ENCODE measurements at places on chromosomes 4 and X.
A peak's percentile ranks its signal among the peaks of the same experiment; 100 is the strongest.

DNA sequence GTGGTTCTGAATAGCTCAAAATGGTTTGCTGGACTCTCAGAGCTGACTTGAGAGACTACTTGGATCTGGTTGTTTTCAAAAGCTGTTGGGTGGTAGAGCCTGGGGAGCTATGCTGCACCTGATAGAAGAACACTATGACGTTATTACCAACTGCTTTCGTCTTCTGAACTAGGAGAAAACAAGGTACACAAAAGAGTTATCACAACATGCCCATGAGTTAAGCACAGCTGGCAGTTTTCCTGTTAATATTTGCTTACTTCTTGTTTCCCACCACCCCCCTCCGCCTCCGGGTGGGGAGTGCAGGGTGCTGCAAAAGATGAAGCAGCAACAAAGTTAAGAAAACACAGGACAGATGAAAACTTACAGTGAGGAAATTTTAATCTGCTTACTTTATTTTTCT is 69.1 kb downstream of the RASL11B start:
- no peaks in the 10 kb centered on the region for H3K4me1 ChIP-seq
- no peaks in the 10 kb centered on the region for H3K27me3 ChIP-seq
- ATAC-seq: no peak
- no peak overlapping the region for H3K4me3 ChIP-seq

GRCh38 chr4:2295500-2295899 is 33.6 kb upstream of the MXD4 start:
- peaks cover 27% of the 10 kb centered on the region for H3K4me1 ChIP-seq
- no peaks in the 10 kb centered on the region for H3K27me3 ChIP-seq
- ATAC-seq: no peak
- H3K36me3 ChIP-seq: no peaks in the 10 kb centered on the region
- no peak overlapping the region for H3K4me3 ChIP-seq

DNA sequence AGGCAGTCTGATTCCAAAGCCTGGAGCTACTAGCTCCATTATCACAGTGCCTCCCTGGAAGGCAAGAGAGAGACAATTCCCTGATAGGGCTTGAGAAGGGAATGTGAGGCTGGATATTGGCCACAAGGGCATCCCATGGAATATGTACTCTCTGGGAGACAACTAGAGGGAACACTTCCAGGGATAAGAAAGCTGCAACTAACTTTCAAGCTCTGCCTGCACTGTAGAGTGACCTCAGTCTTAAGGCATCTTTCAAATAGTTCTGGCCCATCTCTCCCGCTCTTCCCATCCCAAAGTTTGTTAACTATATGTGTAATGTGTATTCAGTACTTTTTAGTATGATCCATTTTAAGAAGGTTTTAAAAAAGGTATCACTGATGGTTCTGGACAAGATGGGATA is 13.1 kb upstream of the RNF212 start:
- H3K27ac ChIP-seq: no peak overlapping the region
- peaks cover 9% of the 10 kb centered on the region for H3K27me3 ChIP-seq
- no peaks in the 10 kb centered on the region for H3K36me3 ChIP-seq
- peaks cover 6% of the 10 kb centered on the region for H3K4me1 ChIP-seq
- H3K4me3 ChIP-seq: no peak overlapping the region

DNA sequence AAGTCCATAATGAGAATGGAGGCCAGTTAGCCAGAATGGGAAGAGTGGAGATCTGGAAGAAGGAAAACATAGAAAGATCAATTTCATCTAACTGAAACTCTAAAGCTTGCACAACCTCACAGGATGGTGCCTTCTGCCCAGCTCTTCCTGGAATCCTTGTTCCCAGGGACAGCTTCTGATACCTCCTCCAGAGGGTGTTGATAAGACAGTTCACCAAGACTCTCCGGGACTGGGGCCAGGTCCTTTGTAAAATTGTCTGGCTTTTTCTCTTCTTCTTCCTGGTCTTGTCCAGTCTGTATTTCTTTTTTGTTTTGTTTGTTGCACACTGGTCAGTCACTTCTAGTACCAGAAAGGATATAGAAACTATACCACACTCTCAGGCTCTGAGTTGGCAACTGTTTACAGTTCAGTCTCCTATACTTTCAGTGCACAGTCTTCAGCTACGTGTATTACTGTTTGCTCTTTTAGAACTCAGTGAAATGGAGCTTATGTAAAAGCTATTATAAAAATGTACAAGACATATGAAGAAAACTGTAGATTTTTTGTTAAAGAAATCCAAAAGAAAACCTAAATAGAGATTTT is 142.8 kb upstream of the RPL34 start:
- H3K4me1 ChIP-seq: no peaks in the 10 kb centered on the region
- no peak overlapping the region for H3K4me3 ChIP-seq
- no peak for ATAC-seq
- no peaks in the 10 kb centered on the region for H3K27me3 ChIP-seq

GRCh38 chr4:123256901-123257300 is 139.7 kb upstream of the SPRY1 start:
- no peaks in the 10 kb centered on the region for H3K27me3 ChIP-seq
- no peak overlapping the region for H3K27ac ChIP-seq
- no peak for ATAC-seq
- peaks cover 6% of the 10 kb centered on the region for H3K4me1 ChIP-seq
- no peak overlapping the region for H3K4me3 ChIP-seq

GRCh38 chrX:17670874-17671273 is 66.4 kb upstream of the SCML1 start:
- no peak for ATAC-seq
- H3K36me3 ChIP-seq: no peaks in the 10 kb centered on the region
- peaks cover 8% of the 10 kb centered on the region for H3K27me3 ChIP-seq
- H3K4me1 ChIP-seq: no peaks in the 10 kb centered on the region
- no peak overlapping the region for H3K27ac ChIP-seq
- H3K4me3 ChIP-seq: no peak overlapping the region

- ATAC-seq: peak; percentile 72
- H3K4me3 ChIP-seq: no peak overlapping the region
- H3K4me1 ChIP-seq: peaks cover 62% of the 10 kb centered on the region
- H3K27ac ChIP-seq: peak overlapping the region; percentile 31
Measured at GRCh38 chr4:10722957-10723356, 38.4 kb upstream of the CLNK start.

- peaks cover 5% of the 10 kb centered on the region for H3K36me3 ChIP-seq
- no peak for ATAC-seq
- H3K4me1 ChIP-seq: peaks cover 7% of the 10 kb centered on the region
- H3K4me3 ChIP-seq: no peak overlapping the region
- H3K27me3 ChIP-seq: peaks cover 19% of the 10 kb centered on the region
Measured at GRCh38 chr4:10532155-10532554, 74.9 kb upstream of the ZNF518B start.

DNA sequence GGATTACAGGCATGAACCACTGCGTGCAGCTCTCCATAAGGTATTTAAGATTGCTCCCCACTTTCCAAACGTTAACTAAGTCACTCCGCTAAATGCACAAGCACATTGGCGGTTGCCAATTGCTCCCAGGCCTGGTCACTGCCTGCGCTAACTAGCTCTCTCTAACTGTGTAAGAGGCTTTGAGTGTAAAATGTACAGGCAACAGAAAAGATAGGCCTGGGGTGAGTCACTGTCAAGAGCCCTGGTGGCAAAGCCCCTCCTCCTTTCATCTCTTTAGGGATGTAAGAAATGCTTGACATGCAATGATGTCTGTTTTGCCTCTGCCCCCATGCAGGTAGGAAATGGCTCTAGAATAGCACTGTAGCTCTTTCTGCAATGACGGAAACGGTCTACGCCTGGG is 329.7 kb upstream of the GATB start:
- H3K27ac ChIP-seq: no peak overlapping the region
- H3K4me3 ChIP-seq: no peak overlapping the region
- H3K36me3 ChIP-seq: no peaks in the 10 kb centered on the region

- no peak for ATAC-seq
- H3K4me1 ChIP-seq: no peaks in the 10 kb centered on the region
- H3K4me3 ChIP-seq: no peak overlapping the region
- no peaks in the 10 kb centered on the region for H3K36me3 ChIP-seq
- H3K27me3 ChIP-seq: no peaks in the 10 kb centered on the region
Measured at GRCh38 chr4:123976819-123977218, 580.2 kb downstream of the SPRY1 start.

DNA sequence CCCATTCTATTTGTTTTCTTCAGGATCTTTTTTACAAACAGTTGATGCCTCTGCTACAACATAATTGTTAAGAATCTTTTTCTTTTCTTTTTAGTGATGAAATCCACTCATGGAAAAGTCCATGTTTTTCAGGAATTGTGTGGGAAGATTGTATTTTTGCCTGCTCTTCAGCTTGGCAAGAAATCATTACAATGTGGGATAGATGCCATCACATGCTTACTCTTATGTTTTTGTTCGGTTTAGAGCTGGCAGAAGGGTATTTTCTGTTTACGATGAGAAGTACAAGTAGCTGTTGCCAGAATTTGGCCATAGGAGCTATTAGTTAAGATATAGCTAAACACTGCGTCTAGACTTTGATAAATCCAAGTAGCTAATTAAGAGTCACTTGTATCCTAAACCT is 2585.3 kb downstream of the ARAP2 start:
- H3K27me3 ChIP-seq: no peaks in the 10 kb centered on the region
- no peak overlapping the region for H3K4me3 ChIP-seq
- H3K36me3 ChIP-seq: no peaks in the 10 kb centered on the region
- ATAC-seq: no peak

GRCh38 chr4:76950052-76950955 is 752 bp downstream of the SEPTIN11 start:
- peaks cover 28% of the 10 kb centered on the region for H3K4me1 ChIP-seq
- peak overlapping the region; percentile 86 for H3K4me3 ChIP-seq
- no peaks in the 10 kb centered on the region for H3K27me3 ChIP-seq
- peaks cover 10% of the 10 kb centered on the region for H3K36me3 ChIP-seq
- H3K27ac ChIP-seq: peak overlapping the region; percentile 81

DNA sequence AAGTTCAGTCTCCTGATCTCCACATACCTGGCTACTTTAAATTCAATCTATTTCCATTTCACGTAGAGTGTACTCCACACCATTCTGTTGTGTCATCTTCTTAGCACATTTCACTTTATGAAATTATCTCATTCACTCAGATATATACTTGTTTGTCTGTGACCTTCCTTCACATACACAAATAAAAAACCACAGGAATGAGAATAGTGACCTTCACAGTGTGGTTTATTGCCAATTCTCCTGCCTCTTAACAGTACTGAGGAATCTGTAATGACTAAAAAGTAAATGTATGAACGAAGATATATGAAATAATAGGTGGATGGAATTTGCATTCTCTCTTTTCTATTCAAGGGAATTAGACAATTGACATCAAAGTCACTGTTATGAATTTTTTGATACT is 183.9 kb upstream of the PCDH7 start:
- H3K36me3 ChIP-seq: no peaks in the 10 kb centered on the region
- no peaks in the 10 kb centered on the region for H3K27me3 ChIP-seq
- no peak overlapping the region for H3K4me3 ChIP-seq
- H3K27ac ChIP-seq: no peak overlapping the region
- no peak for ATAC-seq

- no peak overlapping the region for H3K27ac ChIP-seq
- peaks cover 10% of the 10 kb centered on the region for H3K4me1 ChIP-seq
- no peaks in the 10 kb centered on the region for H3K36me3 ChIP-seq
- no peak for ATAC-seq
Measured at GRCh38 chr4:165874791-165875371, 1.8 kb downstream of the TLL1 start.

GRCh38 chr4:54231419-54231767 is 2.3 kb downstream of the PDGFRA start:
- ATAC-seq: no peak
- H3K4me3 ChIP-seq: peak overlapping the region; percentile 29
- H3K36me3 ChIP-seq: no peaks in the 10 kb centered on the region
- H3K27ac ChIP-seq: no peak overlapping the region

DNA sequence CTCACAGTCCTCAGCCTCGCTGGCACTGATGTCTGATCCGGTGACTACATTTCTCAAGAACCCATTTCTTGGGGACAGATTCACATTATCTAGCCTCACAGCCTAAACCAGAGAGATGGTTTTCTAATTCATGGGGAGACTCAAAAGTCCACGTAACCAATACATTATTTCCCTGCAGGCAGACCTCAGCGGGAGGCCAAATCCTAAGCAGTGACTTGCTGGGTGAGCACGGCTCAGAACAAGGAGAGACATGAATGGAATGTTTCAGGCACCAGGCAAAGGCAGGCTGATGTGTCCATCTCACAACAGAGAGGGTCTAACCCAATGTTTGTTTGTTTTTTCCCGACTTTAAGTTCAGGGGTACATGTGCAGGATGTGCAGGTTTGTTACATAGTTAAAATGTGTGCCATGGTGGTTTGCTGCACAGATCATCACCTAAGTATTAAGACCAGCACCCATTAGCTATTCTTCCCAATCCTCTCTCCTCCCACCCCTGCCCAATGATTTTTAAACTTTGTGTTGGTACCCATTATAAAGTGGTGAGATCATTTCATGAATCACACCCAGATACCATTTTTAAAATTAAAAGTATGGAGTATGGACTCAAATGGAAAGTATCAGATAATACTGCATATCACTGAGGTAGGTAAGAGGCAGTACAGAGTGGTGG is 53.3 kb downstream of the SCD5 start:
- H3K27me3 ChIP-seq: peaks cover 48% of the 10 kb centered on the region
- H3K4me1 ChIP-seq: no peaks in the 10 kb centered on the region
- no peaks in the 10 kb centered on the region for H3K36me3 ChIP-seq
- no peak overlapping the region for H3K4me3 ChIP-seq
- peak; percentile 26 for ATAC-seq

DNA sequence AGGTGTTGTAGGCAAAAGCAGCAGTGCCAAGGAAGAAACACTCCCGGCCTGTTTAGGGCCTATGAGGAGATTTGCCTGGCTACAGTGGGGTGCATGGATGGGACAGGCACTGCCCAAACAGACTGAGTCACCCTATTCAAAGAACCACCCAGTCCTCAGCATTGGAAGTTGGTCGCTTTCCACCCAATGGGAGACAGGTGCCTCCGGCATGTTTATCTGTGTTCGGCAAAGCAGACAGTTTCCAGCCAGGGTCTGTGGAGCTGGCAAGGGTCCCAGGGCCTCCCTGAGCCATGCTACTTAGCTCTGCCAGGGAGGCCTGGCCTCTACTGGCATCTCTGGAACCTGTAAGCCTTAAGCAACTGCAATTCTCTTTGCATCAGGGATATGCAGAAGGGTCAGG is 165.1 kb upstream of the ATP6AP2 start:
- no peaks in the 10 kb centered on the region for H3K4me1 ChIP-seq
- H3K27me3 ChIP-seq: no peaks in the 10 kb centered on the region
- H3K27ac ChIP-seq: no peak overlapping the region
- H3K36me3 ChIP-seq: no peaks in the 10 kb centered on the region
- no peak overlapping the region for H3K4me3 ChIP-seq
- ATAC-seq: no peak

- no peaks in the 10 kb centered on the region for H3K36me3 ChIP-seq
- H3K4me1 ChIP-seq: peaks cover 9% of the 10 kb centered on the region
- H3K27me3 ChIP-seq: no peaks in the 10 kb centered on the region
- H3K27ac ChIP-seq: peak overlapping the region; percentile 61
Measured at GRCh38 chrX:129540722-129541184, 694 bp downstream of the OCRL start.

Data from stimulated activated memory B cell treated with anti-CD40 and anti-IgM and Interleukin-4, amounts not matched to agents 10 μg/mL and 1 μg/mL and 100 μg/mL, for 72 hours (primary cell).